Activated CD4-positive, alpha-beta T cell treated with anti-CD3 and anti-CD28 coated beads for 36 hours (primary cell): ENCODE measurements at places on chromosomes 11 and 22. TPM values are rescaled to one million over a fixed set of nuclear protein-coding genes. Genes with fewer than 3 reads are reported as not detected.

- DNase-seq = no peak
Observed at GRCh38 chr11:2303627-2304505, 2.1 kb downstream of the TSPAN32 start.

- DNase-seq = no peak
Observed at GRCh38 chr11:123082977-123083376, 21.0 kb upstream of the HSPA8 start.

DNA sequence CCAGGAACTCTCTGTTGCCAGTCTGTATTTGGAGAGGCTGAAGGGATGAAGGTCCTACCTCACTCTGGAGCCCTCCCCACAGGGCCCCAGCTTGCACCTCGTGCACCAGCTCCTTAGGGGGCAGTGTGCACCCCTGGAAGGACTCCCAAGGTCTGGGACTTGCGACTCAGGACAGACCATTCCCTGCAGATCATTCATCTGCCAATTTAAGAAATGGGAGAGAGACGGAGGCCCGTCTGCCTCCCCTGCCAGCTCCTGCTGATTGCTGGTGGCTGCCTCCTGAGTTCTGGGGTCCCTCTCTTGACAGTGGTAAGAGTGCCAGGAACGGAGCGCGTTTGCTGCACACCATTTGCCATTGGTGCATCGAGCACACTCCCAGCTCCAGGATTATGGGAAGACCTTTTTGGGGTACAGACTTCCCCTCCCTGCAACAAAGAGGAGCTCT lies 27.4 kb upstream of the MALAT1 start:
- peak; percentile 47 for DNase-seq

- peak; percentile 82 for DNase-seq
Observed at GRCh38 chr11:8225589-8226036, 38.1 kb downstream of the LMO1 start.

DNA sequence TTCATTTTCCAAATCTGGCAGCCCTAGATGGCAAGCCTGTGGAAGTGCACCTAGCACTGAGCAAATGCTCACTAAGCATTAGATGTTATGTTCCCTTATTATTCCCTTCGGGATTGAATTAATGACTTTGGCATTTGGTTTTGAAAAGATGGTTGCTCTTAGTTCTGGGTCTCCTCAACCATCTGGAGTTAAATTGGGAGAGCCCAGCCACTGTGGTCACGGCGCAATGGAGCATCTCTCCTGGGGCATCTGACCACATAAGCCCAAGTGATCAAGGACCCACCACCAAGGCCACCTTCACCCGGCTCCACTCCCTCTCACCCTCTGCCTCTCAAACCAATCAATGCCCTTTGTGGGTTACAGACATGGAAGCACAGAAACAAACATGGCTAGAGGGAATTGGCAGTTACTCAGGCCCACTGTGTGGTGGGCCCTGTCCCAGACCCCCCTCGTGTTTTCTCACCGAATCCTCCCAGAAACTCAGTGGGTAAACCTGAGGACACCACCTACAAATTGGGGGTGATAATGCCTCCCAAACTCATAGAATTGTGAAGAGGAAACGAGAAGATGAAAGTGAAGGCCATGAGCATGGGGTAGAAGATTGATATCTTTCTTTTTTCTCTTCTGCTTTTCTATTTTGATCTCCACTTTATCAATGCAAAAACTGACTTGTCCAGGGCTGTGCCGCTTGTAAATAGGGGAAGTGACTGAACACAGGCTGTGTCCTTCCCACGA lies 52.2 kb downstream of the IRAG1 start:
- DNase-seq = no peak

DNA sequence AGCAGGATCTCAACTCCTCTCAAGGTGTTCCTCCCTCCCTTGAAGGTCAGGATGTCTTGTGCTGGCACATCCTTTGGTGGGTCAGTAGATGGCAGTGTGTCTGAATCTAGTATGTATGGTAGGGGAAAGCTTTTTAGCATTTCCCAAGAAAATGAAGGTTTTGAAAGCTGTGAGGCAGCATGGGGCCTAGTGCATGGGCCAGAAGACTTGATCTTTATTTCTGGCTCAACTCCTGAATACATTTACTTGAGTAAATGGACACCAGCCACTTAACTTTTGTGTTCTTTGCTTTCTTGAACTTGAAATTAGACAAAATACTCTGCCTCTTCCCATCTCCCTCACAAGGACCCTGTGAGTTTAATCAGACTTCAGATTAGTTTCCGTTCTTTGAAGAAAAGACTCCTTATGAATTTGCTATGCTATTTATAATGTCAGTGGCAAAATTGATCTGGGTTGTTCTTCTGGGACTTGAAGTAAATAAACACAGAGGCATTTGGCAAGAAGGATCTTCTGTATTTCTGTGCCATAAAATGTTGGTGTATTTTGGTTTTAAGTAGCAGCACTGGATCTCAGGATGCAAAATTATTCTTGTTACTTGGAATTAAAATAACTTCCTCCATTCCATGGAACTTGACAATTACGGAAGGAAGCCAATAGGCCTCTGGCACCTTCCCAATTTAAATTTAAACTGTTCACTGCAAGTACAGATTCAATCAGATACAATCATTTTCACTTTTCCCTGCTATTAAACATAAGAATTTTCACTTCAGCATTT lies 288.8 kb downstream of the CASP12 start:
- peak; percentile 41 for DNase-seq

DNA sequence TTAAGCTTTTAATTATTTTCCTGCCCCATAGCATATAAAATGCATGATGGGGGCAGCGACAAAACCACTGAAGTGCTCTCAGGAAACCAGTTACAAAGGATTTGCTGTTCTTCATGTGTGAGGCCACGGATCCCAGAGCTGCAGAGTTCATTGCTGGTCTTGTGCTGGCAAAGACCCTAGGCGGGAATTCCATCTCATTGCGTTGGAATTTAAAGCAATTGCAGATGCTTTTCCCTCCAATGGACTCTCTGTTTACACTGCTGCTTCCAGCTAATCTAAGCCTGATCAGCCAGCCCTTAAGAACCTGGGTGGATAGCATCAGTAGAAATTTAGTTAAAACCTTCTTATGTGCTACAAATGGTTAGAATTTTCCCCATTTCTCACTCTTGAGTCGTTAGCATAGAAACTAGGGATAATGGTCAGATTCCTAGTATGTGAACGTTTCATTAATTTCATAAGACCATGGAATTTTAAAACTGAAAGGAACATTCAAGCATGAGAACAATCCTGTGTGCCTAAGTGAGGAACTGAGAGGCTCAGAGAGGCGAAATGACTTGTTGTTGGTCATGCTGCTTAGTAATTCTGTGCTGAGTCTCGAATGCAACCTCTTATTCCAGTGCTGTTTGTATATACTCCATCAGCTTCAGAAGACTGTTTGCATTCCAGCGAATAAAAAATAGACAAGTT lies 36.1 kb upstream of the ADSL start:
- no peak for DNase-seq

- DNase-seq = no peak
Observed at GRCh38 chr11:8202516-8203413, 33.9 kb upstream of the RIC3 start.

DNA sequence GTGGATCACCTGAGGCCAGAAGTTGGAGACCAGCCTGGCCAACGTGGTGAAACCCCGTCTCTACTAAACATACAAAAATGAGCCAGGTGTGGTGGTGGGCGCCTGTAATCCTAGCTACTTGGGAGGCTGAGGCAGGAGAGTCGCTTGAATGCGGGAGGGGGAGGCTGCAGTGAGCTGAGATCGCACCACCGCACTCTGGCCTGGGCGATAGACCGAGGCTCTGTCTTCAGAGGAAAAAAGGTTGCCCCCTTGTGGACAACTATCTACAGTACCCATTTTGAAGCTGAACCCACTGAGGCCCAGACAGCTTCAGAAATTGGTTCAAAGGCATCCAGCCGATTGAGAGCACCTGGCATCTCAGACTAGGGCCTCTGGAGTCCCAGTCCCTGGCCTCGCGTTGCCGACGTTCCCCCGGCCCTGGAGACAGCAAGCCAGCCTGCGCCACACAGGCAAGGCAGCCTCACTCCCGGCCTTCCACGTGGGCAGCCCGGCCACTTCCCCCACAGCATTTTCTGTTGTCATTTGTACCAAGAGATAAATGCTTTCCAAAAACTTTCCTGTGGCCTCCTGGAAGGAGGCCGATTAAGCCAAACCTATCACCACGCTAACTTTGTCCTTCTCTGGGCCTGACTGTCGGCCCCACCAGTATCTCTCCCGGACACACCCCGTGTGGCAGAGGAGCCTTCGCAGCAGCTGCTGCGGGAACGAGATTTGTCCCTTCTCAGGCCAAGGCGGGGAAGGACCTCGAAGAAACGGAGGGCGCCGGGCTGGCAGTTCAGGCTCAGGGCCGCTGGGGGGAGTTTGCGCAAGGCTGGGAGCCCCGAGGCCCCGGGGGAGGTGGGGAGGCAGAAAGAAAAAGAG lies 82.8 kb downstream of the FLI1 start:
- DNase-seq = peak; percentile 59

GRCh38 chr11:61018059-61018458 lies 46.6 kb downstream of the CD6 start:
- DNase-seq = peak; percentile 49

The C11orf71 gene
- total RNA-seq = 5.5 TPM

The PARVA gene
- 0.14 TPM for total RNA-seq

The C11orf87 gene
- total RNA-seq = not detected

The SDHD gene
- total RNA-seq = 79.8 TPM

The CCDC73 gene
- total RNA-seq = not detected
